ENCODE measurements at places on chromosomes 11 and 22. TPM values are rescaled to one million over a fixed set of nuclear protein-coding genes. Genes with fewer than 3 reads are reported as not detected.

APOA1 gene
- not detected for total RNA-seq

RIMBP3C gene
- not detected for total RNA-seq

TMEM191B gene
- total RNA-seq: not detected

TUG1 gene
- total RNA-seq: 61.2 TPM

ANO1 gene
- 6.8 TPM for total RNA-seq

RIN1 gene
- total RNA-seq: 26.6 TPM

TMEM132A gene
- total RNA-seq: 0.51 TPM

PITPNM1 gene
- total RNA-seq: 89.7 TPM

CNTF gene
- total RNA-seq: 1.2 TPM

SLC22A12 gene
- not detected for total RNA-seq

ANKRD42 gene
- 21.7 TPM for total RNA-seq

ZNF280A gene
- not detected for total RNA-seq

TTLL8 gene
- not detected for total RNA-seq

KRTAP5-8 gene
- total RNA-seq: not detected

PHLDA2 gene
- total RNA-seq: not detected

GLYATL2 gene
- not detected for total RNA-seq

SYT12 gene
- 0.55 TPM for total RNA-seq

ST14 gene
- total RNA-seq: 15.6 TPM

KRTAP5-9 gene
- not detected for total RNA-seq

MOB2 gene
- 27.4 TPM for total RNA-seq

GRAMD1B gene
- total RNA-seq: 5.0 TPM

OR5AK2 gene
- total RNA-seq: not detected

SBF1 gene
- 35.0 TPM for total RNA-seq

NECTIN1 gene
- 1.3 TPM for total RNA-seq

OR6A2 gene
- not detected for total RNA-seq

APLNR gene
- total RNA-seq: 0.58 TPM

SLC5A12 gene
- total RNA-seq: 0.14 TPM

FAM168A gene
- 39.5 TPM for total RNA-seq

CWF19L2 gene
- 16.1 TPM for total RNA-seq

GGT5 gene
- total RNA-seq: 4.1 TPM

LMNTD2 gene
- total RNA-seq: 0.51 TPM

MYO7A gene
- total RNA-seq: 5.8 TPM

OR5B12 gene
- total RNA-seq: not detected

TEX54 gene
- total RNA-seq: not detected

MOGAT2 gene
- total RNA-seq: not detected

C11orf42 gene
- total RNA-seq: not detected

TPBGL gene
- 1.0 TPM for total RNA-seq

OR5AN1 gene
- total RNA-seq: not detected

CARD16 gene
- 17.0 TPM for total RNA-seq

CARD18 gene
- total RNA-seq: not detected

CHRM4 gene
- total RNA-seq: 0.67 TPM

DEFB131B gene
- not detected for total RNA-seq

P4HA3 gene
- total RNA-seq: not detected

ACRV1 gene
- total RNA-seq: not detected

MRGPRX2 gene
- not detected for total RNA-seq

ACR gene
- total RNA-seq: 7.9 TPM

MYO18B gene
- not detected for total RNA-seq

SCGB1D2 gene
- not detected for total RNA-seq

TRIM29 gene
- 4.6 TPM for total RNA-seq

BTG4 gene
- not detected for total RNA-seq

MPZL2 gene
- 40.9 TPM for total RNA-seq

SCARF2 gene
- total RNA-seq: 22.9 TPM

TMEM191C gene
- 0.79 TPM for total RNA-seq

RIC8A gene
- 287 TPM for total RNA-seq

CCDC116 gene
- 3.5 TPM for total RNA-seq

CRYBB2 gene
- total RNA-seq: not detected

Data from uterus (tissue), 4 donors.